ENCODE measurements at places on chromosomes 1 and 21. TPM values are rescaled to one million over a fixed set of nuclear protein-coding genes. Genes with fewer than 3 reads are reported as not detected.

- no peak for DNase-seq
Measured at GRCh38 chr1:29893046-29893723, 656.9 kb downstream of the PTPRU start.

The GREM2 gene
- not detected for polyA plus RNA-seq

The CRABP2 gene
- polyA plus RNA-seq, result 6.5 TPM

The ADGRL4 gene
- not detected for polyA plus RNA-seq

The RNF19B gene
- polyA plus RNA-seq, result 31.8 TPM
